Panc1 (cell line): ENCODE measurements at places on chromosomes 1 and 21.

GRCh38 chr1:53499257-53500203 is 40.3 kb downstream of the DMRTB1 start:
- DNase-seq, result no peak

GRCh38 chr1:224901087-224901810 is 28.2 kb upstream of the DNAH14 start:
- DNase-seq, result no peak

- no peak for DNase-seq
Measured at GRCh38 chr1:205751036-205751651, 1.2 kb upstream of the NUCKS1 start.

- no peak for DNase-seq
Measured at GRCh38 chr21:32330784-32331311, 32.2 kb downstream of the MRAP start.

DNA sequence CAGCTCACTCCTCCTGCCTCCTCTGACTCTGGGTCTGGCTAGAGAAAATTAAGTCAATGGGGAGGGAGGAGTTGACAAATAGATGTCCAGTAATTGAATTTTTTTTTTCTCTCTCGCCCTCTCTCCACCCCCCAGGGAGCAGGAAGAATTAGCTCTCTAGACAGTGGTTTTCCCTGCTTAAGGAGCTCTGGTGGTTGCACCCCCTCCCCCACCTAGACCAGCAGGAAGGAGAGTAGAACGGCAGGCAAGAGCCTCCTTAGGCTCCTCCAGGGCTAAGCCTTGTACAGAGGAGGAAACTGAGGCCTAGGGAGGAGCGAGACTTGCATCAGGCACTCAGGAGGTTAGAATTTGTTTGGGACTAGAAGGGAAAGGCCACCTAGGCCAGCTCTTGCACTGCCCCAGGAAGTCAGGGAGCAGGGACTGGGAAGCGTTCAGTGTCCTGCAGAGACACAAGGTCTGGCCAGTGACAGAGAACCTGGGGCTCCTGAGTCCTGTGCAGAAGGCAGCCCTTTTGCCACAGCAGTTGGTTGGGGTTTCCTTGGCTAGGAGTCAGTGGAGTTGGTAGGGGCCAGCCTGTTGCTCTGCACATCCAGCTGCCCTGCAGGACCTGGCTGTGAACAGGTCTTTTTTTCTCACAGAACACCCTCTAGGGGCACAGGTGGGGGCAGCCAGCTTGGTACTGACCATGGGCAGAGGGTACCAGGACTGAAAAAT is 49.5 kb upstream of the ACOT11 start:
- DNase-seq, result no peak

- DNase-seq, result no peak
Measured at GRCh38 chr21:34870246-34870645, 178.9 kb downstream of the RUNX1 start.

- no peak for DNase-seq
Measured at GRCh38 chr21:39954570-39954969, 87.3 kb downstream of the PCP4 start.

GRCh38 chr1:25195835-25196234 is 36.5 kb downstream of the SYF2 start:
- no peak for DNase-seq

- no peak for DNase-seq
Measured at GRCh38 chr1:62687421-62687902, 724 bp downstream of the DOCK7 start.
